HL-60 (cell line): ENCODE measurements at places on chromosomes 4 and X.

- DNase-seq, result no peak
Observed at GRCh38 chr4:82519072-82519471, 42.7 kb downstream of the TMEM150C start.

GRCh38 chr4:176760471-176760870 lies 32.3 kb downstream of the VEGFC start:
- DNase-seq, result no peak

- no peak for DNase-seq
Observed at GRCh38 chr4:16205298-16206164, 20.7 kb downstream of the TAPT1 start.

DNA sequence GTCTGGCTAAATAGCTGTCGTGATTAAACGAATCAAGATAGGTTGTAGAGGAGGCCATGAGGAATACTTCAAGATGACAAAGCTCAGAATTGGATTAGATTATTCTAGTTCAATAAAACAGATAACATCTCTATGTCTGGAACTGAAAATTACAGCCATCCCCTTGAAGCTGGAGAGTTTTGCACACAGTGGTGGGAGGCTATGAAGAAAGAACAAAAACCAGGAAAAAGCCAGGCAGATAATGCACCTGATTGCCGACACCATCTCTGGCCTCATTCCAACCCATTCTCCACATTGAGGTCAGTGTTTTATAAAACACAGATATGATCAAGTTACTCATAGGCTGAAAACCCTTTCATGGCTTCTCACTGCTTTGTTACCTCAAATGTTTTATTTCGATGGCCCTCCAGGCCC lies 188.3 kb downstream of the RASL11B start:
- no peak for DNase-seq

GRCh38 chrX:13257223-13258051 lies 62.4 kb downstream of the ATXN3L start:
- DNase-seq, result no peak

GRCh38 chrX:149518236-149518635 lies 13.1 kb upstream of the IDS start:
- DNase-seq, result no peak

DNA sequence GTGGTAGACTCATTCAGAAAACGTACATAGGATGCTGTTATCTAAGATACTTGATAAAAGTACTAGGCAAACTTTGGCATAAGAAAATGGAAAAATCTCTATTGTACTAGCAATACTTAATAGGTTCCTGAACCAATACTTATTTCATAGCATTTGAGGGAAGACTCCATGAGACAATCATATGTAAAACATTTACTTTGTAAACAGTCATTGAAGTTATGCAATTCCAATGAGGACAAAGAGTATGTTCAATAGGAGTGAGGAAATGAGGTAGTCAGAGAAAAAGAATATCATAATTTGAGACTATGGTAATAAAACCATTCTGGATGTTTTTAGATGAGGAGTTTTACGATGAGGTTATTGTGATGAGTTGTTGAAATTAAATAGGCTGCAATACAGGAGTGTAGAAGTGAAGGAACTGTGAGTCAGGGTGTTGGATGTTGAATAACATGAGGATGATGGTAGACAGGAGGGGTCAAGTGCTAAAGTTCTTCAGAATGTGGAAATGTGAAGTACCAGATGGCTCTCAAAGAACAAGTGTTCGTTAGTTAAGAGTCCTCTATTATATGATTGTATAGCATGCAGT lies 397.9 kb downstream of the PPP3CA start:
- DNase-seq, result no peak

GRCh38 chr4:39154009-39154408 lies 28.3 kb upstream of the WDR19 start:
- DNase-seq, result peak; percentile 41

DNA sequence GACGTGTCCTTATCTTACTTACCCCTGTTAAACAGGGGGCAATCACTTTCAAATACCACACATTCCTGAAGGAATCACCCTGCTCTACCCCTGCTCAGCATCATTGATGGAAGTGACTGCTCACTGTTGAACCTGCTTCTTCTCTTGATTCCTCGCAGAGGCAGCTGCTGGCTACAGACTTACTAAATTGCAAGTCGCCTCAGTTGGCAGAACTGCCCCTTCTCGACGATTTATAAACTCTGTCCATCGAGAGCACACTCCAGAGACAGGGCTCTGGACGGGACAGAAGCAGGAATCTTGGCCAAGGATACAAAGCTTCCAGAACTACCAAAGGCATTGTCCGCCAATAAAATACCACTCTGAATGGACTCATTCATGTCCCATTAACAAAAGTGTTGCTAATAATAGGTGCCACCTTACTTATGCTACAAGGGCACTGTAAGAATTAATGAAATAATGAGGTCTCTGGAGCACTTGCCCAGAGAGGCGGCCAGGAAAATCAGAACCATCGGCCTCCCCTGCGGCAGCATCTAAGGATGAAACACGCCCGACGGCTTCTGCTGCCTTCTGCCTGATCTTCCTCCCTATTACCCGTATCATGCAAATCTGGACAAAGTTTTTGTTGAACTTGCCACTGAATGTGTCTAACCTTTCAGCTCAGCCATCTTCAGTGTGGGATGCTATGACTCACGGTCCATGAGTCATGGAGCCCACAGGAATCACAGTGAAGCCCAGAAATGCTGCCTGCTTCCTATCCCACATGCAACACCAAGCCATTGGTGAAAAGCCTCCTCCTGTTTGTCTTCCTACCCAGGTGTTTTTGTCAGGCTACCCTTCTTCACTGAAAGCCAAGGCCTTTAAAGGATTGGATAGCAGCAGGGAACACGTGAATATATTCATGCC lies 164.9 kb downstream of the MAML3 start:
- DNase-seq, result no peak

DNA sequence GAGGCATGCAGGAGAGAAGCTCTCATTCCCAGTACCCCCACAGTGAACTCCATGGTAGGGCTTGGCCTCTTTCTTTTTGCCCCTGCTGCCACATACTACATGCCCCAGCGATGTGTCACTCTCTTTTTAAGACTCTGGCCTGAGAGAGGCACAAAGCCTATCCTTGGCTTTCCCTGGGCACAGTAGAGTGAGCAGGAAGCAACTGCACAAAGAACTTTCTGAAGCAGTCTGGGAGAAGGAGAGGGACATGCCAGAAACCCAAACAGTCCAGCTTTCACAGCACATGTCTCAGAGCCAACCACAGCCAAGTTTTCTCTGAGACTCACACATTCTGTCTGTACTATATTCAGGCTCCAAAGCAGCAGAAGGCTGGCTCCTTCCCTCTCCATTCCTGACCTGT lies 7.9 kb upstream of the NALF2 start:
- no peak for DNase-seq

DNA sequence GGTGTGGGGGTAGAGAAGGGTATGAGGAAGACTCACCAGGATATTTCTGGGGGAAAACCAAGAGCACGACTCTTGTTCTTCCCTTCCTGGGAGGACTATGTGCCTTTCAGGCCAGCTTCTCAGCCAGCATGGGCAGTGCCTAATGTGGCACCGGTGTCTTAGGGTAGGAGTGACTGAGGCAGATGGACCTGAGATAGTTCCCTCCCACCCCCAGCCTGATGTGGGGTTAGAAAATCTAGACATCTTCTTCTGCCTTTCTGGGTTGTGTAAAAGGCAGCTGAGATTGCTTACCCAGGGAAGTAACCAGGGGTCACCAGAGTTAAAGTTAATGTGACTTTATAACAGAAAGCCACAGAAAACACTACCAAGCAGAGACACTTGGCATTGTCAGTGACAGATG lies 127.3 kb downstream of the TMA16 start:
- DNase-seq, result no peak

- no peak for DNase-seq
Observed at GRCh38 chrX:16992951-16993350, 46.5 kb downstream of the REPS2 start.

GRCh38 chrX:39941332-39941920 lies 156.3 kb downstream of the BCOR start:
- no peak for DNase-seq

DNA sequence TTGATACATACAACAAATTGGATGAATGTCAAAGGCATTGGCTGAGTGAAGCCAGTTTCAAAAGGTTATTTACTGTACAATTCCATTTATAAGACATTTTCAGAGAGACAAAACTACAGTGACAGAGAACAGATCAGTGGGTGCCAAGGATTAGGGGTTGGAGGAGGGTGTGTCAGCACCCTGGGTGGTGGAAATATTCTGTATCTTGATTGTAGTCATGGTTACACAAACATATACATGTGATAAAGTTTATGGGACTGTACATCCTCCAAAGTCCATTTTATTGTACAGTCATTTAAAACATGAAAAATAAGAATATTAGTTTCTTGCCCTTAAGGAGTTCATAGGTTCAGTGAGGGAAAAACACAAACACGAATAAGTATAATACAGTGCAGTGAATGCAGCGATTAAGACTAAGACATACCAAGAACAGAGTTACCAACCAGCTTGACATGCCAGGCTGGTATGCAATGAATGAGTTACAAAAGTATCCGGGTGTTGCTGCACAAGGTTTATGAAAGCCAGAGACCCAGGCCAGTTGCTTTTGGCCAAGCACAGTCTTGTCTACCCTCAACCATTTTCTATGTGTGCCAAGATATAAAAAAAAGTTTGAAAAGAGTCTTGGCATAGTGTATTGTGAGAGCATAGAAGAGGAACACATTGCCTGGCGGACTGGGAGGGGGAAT lies 123.6 kb downstream of the MSL3 start:
- no peak for DNase-seq

DNA sequence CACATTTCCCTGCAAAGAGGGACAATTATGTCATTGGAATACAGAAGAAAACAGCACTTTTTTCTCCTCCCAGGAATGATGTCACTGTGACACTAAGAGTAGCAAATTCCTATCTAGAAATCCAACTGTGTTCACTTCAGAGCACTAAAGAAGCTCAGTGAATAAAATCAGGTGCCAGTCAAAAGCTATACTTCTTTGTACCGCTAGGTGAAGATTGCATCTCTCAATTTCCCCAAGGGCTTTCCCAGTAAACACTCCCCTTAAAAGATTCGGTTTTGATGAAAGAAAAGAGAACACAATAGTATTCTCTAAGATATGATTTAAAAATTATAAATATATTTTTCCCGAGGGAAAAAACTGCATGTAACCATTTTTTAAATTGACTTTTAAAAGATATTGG lies 104.7 kb upstream of the MID1 start:
- no peak for DNase-seq

DNA sequence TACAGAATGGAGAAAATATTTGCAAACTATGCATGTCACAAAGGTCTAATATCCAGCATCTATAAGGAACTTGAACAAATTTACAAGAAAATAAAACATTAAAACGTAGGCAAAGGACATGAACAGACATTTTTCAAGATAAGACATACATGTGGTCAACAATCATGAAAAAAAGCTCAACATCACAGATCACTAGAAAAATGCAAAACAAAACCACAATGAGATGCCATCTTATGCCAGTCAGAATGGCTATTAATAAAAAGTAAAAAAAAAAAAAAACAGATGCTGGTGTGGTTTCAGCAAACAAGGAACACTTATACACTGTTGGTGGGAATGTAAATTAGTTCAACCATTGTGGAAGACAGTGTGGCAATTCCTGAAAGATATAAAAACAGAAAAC lies 75.8 kb upstream of the IL13RA2 start:
- DNase-seq, result no peak

- no peak for DNase-seq
Observed at GRCh38 chr4:70754990-70755688, 33.4 kb downstream of the RUFY3 start.

DNA sequence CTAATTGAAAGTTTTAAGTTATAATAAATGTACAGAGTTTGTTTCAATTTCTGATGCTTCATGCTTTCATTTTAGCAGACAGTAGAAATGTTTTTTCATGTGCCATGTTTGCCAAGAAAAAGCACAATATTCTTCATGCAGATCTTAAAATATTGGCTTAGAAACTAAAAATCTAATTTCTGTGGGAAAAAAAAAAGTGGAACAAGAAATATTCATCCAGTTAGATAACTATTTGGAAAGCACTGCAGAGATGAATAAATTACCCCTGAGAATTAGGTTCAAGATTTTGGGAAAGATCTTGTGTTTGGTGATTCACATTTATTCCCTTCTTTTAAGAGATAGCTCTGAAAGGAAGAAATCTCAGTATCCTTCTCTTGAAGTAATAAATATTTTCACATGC lies 912.5 kb downstream of the C4orf33 start:
- no peak for DNase-seq

- DNase-seq, result peak; percentile 94
Observed at GRCh38 chr4:82284858-82285805, 88.7 kb downstream of the HNRNPD start.

DNA sequence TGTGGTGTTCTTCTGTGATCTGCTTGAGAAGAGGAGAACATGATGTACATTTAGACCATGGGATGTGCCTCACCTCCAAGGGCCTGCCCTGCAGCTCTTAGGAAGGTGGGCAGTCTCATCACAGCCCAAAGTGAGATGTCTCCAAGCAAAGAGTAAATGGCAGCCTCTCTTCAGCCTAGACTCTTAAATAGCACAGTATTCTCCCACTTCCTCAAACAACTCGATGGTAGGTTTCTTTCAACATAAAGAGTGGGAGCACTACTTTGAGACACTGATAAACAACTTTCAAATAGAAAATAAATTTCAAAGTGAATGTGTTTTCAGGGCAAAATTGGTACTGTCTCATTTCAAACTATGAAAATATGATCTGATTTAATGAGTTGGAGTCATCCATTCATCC lies 35.2 kb downstream of the EDNRA start:
- DNase-seq, result no peak

GRCh38 chr4:24643774-24644520 lies 59.6 kb upstream of the DHX15 start:
- no peak for DNase-seq

- DNase-seq, result no peak
Observed at GRCh38 chr4:40086421-40086820, 29.8 kb downstream of the N4BP2 start.

DNA sequence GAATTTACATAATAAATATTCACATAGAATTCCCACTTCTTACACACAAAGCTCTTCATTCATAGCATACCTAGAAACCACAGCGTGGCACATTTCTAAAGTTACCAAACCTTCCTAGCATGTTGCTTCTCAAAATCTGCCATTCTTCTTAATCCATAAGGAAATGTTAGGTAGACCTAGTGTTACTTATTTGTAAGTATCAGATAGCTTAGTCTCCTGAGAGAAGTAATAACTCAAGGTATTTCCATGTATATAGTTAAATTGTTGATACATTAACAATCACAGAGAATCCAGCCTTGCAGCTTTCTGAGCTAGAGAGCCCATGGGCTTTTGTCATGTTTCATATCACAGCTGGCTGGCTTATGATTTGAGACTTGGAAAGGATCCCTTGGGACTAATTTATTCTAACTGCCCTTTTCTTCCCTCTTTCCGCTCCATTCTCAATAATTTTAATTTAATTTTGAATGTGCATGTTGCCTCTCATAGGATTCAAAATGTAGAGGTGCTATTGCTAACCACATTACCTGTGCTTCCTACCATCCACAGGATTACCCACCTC lies 17.6 kb downstream of the SH3RF1 start:
- no peak for DNase-seq

DNA sequence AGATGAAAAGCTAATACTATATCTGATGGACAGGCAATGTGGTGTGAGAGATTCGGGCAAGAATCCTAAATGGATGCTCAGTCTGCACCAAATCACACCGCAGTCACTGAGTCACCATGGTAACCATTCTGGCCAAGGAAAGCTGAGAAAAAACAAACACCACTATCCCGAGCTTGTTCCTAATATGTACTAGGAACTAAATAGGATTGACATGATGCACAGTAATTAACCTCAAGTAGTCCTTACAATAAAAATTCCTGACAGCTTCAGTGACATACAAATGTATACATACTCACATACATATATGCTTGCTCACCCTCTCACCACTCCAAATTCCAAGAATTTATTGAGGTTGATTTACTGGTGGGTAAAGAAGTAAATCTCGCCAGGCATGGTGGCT lies 1.1 kb upstream of the RAB40A start:
- no peak for DNase-seq
